ENCODE measurements at places on chromosomes 16 and 17.

DNA sequence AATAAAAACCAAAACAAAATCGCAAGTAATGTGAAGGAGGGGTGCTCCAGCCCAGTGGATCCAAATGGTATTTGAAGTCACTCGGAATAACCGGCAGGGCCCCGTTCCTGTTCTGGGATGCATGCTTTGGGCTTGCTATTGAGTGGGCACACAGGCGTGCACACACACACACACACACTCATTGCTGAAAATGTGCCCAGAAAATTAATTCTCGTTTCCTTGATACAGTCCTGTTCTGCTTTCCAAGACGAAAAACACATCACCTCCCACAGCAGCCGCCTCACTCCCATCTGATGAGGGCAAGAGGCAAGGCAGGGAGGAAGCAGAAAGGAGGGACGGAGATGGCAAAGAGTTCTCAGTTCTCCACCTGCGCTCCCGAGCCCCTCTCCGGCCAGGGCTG is 62.2 kb upstream of the SDK2 start:
- no peak for DNase-seq

DNA sequence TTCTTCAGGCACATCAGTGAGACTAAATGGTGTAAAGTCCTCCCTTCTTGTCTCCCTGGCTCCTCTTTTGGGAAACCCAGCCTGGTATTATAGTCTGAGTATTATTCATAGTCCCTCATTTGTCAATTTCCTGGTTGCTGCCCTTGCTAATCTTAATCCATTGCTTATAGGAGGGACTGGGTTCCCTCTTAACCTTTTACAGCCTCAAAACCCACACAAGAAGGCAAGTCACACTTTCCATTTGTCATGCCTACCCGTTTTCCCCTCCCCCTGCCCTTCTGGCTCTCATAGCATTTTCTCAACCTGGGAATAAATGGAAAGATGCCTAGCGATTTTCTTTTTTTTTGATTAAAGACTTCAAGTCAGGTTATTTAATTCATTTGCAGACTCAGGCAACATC is 124.8 kb downstream of the MAP2K6 start:
- no peak for DNase-seq

DNA sequence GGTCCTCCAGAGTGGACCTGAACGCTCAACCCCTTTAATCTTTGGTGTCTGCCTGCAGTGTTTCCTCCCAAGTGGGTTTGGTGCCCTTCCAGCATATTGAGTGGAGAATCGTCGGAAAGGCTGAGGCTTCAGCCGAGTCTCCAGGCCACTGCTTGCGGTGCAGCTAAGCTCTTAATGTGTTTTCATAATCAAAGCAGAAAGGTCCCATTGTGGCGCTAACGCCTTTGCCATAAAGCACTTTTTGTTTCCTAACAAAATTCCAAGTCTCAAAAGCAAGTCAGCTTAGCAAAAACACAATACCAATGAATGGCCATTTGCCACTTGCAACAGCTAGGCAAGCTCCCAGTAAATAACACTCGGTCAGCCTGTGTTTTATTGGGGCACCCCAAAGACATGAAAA is 57.6 kb downstream of the KSR1 start:
- no peak for DNase-seq

DNA sequence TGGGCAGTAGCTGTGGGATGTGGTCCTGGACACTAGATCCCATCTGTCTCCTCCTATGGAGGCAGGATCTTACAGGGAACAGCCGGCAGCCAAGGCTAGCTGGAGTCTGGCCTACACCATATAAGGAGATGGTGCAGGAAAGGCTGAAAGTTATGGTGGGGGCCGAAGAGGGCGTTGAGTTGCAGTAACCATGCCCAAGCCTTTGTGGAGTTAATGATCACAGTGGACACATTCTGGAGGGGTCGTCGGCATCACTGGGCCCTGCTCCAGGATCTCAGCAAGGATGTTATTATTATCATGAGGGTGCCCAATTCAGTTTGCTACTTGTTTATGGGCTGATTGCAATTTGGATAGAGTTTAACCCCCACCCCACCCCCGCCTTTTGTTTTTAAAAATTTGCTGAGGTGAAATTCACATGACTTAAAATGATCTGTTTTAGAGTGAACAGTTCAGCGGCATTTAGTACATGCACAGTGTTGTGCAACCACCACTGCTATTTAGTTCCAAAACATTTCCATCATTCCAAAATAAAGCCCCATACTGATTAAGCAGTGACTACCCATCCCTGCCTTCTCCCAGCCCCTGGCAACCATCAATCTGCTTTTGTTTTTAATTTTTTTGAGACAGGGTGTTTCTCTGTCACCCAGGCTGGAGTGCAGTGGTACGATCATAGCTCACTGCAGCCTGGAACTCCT is 184.3 kb upstream of the CACNG3 start:
- no peak for DNase-seq

GRCh38 chr17:74391771-74392170 is 24.5 kb downstream of the GPR142 start:
- DNase-seq, result no peak

- DNase-seq, result no peak
Measured at GRCh38 chr17:80694992-80695912, 150.6 kb downstream of the RPTOR start.
